ENCODE measurements at places on chromosomes 16 and 17.

GRCh38 chr17:59676716-59677115, 30.5 kb downstream of the PTRH2 start:
- DNase-seq, result no peak

DNA sequence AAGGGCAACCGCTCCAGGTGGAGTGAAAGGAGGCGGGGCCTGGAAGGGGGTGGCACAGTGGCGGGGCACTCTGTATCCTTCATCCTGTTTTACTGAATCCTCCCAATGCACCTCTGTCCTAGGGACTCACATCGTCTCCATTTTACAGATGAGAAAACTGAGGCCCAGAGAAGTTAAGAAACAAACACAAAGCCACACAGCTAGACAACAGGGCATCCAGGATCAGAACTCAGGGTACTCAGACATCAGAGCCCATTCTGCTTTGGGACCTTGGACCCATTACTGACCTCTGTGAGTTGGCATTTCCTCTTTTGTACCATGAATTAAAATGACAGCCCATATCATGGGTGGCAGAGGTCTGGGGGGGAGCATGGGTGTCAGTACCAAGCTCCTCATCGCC, 129.2 kb downstream of the CPPED1 start:
- no peak for DNase-seq

DNA sequence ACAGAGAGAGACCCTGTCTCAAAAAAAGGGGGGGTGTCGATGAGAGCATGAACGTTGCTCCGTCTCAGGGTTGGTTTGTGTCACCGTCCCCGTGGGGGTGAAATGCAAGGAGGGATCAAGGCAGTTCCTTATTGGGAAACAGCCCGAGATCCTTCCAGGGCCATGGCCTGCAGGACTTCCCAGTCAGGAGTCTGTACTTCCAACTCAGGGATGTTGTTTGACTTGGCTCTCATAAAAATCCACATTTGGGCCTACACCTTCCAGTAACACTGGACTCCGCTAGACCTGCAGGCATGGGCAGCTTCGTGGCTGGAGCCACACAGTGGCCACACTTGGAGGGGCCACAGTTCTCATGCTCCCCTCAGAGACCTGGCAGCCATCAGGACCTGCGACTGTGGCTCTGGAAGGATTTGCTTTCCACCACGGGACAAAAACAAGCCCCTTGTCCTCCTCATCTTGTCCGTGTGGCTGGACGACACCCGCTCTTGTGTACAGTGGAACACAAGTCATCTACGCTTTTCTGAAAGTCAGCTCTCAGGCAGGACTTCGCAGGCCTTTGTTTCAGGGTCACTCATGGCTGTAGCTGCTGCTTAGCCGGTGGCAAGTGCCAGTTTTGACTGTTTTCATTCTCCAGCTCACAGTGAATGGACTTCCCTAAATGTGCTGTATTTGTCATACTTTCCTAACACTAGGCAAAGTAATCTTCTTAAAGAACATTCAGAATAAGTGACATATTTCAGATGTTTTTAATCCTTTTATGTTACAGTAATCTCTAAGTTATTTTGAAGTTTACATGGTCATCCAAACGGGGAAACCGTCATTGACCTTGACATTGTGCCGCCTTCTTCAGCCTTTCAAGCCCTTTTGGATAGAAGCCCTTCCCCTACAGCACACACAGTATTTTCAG, 24.2 kb upstream of the IL17C start:
- DNase-seq, result no peak

- DNase-seq, result no peak
Observed at GRCh38 chr16:67238278-67238575, 9.1 kb downstream of the FHOD1 start.
